ENCODE measurements at places on chromosomes 7 and 10.

GRCh38 chr10:124416733-124417132 is 2.0 kb downstream of the OAT start:
- DNase-seq: no peak

- no peak for DNase-seq
These were observed 6.7 kb upstream of the LRGUK start for GRCh38 chr7:134120405-134120804.

GRCh38 chr7:82675396-82675795 is 231.8 kb upstream of the CACNA2D1 start:
- no peak for DNase-seq

DNA sequence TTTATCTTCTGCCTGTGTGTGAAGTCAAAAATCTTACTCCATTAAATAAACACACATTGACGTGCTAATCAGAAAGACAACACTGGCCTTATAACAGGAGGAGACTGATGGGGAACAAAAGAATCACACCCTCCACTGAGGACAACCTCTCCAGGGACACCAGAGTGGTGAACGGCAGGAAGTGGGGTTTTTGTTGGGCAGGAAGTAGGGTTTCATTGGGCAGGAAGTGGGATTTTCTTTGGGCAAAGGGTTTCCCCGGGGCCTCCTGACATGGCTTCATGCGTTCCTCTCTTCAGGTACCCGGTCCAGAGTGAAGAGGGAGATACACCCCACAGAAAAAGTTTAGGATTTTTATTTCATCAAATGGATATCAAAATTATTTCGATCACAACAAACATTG is 30.6 kb downstream of the ADARB2 start:
- peak; percentile 3 for DNase-seq

- DNase-seq: no peak
These were observed 42.0 kb downstream of the PRPS1L1 start for GRCh38 chr7:17985473-17986239.

DNA sequence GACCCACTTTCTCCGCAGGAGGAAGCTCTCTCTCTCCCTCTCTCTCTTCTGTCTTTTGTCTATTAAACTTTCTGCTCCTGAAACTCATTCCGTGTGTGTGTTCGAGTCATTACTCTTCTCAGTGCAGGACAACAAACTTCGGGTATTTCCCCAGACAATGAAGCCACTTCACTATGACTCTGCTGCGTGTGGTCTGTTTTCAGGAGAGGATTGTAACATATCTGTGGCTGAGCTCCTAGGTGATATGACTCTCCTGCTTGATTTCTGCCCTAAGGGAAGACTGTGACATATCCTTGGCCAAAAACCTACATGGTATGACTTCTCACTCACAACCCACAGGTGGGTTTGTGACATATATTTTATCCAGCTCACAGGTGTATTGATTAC is 39.9 kb upstream of the ZNF107 start:
- DNase-seq: no peak

Measured in CD4-positive, alpha-beta T cell treated with Interferon gamma for 1 hour (primary cell).